ENCODE measurements at places on chromosomes 1 and 21.

GRCh38 chr1:41810446-41810845 is 108.3 kb downstream of the HIVEP3 start:
- peak; percentile 48 for DNase-seq

- DNase-seq: no peak
Observed at GRCh38 chr1:208117826-208118225, 126.4 kb downstream of the PLXNA2 start.

- no peak for DNase-seq
Observed at GRCh38 chr1:31259746-31260145, 20.1 kb upstream of the NKAIN1 start.

- DNase-seq: no peak
Observed at GRCh38 chr21:36511484-36512220, 31.7 kb upstream of the CLDN14 start.

DNA sequence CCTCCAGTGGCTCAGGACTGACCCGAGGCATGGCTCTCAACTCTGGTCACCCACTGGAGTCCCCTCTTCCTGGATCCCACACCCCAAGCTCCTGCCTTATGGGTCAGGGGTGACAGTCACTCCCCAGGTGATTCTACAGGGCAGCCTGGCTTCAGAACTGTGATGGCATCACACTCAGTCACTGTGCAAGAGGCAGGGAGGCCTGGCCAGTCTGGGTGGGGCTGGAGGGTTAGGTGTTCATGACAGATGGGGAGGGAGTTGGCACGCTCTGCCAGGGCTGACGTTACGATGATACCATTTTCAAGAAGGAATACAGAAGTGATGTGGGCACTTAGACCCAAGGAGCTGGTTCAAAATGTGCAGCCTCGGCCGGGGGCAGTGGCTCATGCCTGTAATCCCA is 25.2 kb upstream of the ABCG1 start:
- DNase-seq: no peak
